T-helper 22 cell (primary cell): ENCODE measurements at places on chromosomes 12 and 14.

DNA sequence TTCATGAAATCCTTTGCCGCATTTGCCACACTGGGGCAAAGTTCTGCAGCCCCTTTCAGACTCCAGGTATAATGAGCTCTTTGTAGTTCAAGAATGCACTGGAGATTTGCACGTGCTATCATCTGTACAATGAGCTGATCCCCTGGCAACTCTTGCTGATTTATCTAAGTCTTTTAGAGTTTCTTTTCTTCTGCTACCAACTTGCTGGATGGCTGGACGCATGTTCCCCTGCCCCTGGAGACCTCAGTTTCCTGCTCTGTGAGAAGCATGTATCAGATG, 103.2 kb downstream of the CMKLR1 start:
- no peak for DNase-seq

GRCh38 chr12:20404576-20405346, 36.4 kb downstream of the PDE3A start:
- DNase-seq = no peak

DNA sequence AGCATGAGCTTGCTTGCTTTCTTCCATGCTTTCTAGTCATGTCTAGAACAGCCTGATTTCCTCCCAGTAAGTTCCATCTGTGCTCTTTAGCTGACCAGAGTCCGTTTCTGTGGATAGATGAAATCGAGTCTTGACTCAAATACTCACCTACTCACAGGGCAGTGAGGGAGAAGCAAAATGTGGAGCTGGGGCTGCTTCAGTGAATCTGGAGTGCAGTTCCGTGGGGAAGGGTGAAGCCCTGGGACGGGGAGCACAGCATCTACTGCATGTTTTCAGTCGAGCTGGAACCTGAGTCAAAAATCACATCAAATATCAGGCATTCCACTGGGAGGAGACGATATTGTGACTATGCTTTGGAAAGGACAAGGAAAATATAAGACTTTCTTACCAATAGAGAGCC, 70.3 kb upstream of the PRMT8 start:
- DNase-seq = no peak

DNA sequence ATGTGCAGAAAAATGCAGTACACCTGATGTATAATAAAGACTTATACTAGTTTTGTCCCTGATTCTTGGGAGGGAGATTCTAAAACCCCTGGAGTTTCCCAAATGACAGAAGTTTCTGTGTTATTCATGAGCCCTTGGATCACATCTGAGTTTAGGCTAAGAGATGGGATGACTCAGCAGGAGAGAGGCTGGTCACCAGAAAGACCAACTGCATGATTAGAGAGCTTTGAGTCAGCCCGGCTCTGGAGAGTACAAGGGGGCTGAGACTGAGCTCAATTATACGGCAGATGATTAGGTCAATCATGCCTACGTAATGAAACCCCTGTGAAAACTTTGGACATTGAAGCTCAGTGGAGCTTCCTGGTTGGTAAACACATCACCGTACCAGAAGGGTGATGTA, 174.2 kb downstream of the SSPN start:
- no peak for DNase-seq

DNA sequence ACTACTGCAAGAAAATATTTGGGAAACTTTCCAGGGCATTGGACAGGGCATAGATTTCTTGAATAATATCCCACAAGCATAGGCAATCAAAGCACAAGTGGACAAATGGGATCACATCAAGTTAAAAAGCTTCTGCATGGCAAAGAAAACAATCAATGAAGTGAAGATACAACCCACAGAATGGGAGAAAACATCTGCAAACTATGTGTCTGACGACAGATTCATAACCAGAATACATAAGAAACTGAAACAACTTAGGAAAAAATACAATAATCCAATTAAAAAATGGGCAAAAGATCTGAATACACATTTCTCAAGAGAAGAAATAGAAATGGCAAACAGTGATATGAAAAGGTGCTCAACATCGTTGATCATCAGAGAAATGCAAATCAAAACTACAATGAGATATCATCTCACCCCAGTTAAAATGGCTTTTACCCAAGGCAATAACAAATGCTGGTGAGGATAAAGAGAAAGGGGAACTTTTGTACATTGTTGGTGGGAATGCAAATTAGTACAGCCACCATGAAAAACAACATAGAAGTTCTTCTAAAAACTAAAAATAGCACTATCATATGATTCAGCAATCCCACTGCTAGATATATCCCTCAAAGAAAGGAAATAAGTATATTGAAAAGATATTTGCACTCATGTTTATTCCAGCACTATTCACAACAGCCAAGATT, 33.8 kb upstream of the ATP2B1 start:
- no peak for DNase-seq
